Stimulated activated CD8-positive, alpha-beta memory T cell treated with anti-CD3 and anti-CD28 coated beads, Interleukin-12 subunit alpha, Interleukin-12 subunit beta, amount 100 ng/mL, for 1 hour (primary cell): ENCODE measurements at places on chromosomes 5 and 9.

DNA sequence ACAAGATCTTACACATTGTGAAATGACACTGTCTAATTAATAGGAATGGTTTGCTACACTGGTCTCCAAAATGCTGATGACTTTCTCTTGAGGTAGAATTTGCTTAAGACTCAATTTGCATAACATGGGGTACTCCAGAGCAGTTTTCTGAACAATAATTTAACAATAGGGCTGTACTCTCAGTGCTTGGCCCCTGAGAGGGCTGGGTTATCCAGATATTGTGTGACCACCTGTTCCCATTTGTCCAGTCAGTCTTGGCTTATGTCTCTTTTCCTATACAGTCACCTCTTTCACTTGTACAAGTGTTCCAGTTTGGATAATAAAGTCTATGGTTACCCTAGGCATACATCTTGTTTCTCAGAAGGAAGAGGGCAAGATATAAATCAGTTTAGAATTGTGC, 17.9 kb downstream of the ZSWIM6 start:
- DNase-seq = no peak

DNA sequence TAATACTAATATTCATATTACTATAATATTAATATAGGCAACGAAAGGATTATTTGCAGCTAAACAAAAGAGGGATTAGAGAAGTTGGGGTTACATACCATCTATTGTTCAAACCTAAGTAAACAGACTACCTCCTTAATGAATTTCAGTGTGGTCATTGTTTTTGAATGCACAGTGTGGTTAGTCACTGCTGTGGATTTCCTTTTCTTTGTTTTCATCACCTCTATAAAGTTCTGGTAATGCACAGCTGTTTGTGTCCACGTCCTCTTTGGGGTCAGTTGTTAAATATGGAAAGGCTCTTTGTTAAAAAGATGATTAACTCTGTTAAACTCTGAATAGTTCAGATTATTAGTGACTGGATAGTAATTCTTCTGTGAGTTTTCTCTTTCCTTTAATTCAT, 233.6 kb downstream of the MAST4 start:
- no peak for DNase-seq

DNA sequence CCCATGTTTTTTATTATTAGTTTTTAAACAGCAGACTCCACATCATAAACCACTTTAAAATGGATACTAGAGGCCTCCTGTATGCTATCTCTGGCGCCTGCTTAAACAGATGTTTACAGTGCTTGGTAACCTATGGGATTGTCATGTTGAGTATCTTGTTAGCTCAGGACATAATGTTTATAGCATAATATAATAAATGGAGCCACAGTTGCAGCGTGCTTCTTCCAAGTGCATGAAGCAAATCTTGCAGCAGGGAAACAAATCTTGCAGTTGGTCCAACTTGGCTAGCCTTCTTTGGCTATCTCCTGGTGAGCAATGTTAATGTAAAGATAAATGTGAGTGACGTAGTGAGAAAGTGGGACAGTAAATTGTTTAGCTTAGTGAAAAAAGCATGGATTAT, 2.8 kb downstream of the GHR start:
- DNase-seq = no peak

- DNase-seq = no peak
Observed at GRCh38 chr5:147223948-147224791, 10.7 kb upstream of the STK32A start.
